NCI-H226 (cell line): ENCODE measurements at places on chromosomes 6 and 20.

DNA sequence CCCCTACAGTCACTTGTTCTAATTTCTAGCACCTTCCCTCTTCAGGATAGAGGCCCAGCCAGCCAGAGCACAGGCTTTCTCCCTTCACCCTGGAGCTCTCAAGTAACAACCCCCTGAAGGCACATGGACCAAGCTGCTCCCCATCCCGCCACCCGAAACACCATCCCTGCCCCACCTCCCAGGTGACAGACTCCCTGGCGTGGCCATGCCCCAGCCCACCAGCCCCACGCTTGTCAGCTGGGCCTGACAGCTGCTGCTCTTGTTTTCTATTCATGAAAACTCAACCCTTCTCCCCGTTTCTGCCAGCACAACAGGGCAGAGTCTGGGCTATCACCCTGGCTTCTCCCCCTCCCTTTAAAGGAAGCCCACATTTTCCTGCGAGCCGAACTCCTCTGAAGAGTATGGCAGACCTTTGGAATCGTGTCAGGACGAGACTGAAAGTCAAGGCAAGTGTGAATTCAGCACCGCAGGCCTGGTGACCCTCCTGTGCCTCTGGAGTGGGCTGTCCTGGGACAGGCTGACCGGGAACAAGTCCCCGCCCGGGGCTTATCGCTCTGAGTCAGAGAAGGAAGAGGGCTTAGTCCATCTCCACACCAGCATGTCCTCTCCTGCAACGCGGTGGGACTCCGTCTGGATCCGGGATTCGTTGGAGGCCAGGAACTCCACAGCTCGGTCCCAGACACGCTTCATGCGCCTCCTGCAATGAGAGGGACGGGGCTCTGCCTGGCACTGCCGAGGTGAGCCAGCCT lies 16.7 kb downstream of the LEMD2 start:
- no peak for DNase-seq

DNA sequence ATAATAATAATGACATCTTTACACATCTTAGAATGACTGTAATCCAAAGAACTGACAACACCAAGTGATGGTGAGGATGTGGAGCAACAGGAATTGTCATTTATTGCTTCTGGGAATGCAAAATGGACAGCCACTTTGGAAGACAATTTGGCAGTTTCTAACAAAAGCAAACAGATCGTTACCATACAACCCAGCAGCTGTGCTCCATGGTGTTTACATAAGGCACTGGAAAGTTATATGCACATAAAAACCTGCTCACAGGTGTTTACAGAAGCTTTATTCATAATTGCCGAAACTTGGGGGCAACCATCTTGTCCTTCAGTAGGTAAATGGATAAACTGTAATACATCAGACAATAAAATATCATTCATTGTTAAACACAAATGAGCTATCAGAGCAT lies 18.3 kb upstream of the ASF1A start:
- no peak for DNase-seq

- no peak for DNase-seq
These were observed 24.0 kb downstream of the IL20RA start for GRCh38 chr6:137020776-137021175.

DNA sequence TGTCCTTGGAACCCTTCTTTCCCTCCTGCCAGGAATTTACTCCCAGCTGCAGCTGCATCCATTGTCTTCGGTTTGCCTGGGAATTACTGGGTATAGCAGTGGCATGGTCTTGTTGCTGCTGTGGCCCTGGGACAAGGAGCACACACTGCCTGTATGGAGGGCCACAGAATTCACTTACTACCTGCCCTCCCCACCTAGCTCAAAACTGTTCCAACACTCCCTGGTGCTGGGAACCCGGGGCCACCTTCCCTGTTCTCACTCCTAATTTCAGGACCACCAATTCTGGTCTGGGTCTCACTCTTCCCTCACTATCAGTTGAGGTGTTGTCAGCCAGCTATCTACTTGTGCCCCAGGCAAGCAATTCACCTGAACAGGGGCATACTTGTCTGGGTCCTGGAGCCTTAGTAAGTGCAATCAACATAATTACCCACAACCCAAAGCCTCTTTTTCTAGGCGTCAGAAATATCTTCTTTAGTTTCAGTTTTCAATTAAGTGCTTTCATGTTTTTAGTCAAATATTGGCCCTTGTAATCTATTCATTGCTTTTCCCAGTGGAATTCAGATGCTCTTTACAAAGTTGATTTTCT lies 47.2 kb downstream of the METTL24 start:
- DNase-seq: no peak

GRCh38 chr20:61789329-61789728 lies 276.4 kb downstream of the TAF4 start:
- DNase-seq: peak; percentile 44

DNA sequence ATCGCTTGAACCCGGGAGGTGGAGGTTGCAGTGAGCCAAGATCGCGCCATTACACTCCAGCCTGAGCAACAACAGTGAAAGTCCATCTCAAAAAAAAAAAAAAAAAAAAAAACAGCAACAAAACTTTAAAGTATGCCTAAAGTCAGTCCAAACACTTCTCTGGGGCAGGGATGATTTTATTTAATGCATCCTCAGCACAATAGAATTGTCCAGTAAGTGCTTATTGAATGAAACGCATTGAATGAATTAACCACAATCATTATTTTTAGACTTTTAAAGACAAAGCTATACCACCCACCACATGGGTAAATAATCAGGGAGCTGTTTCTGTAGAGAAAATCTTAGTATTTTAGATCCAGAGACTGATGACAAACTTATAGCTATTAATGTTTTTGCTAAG lies 16.6 kb upstream of the CTAGE9 start:
- no peak for DNase-seq

DNA sequence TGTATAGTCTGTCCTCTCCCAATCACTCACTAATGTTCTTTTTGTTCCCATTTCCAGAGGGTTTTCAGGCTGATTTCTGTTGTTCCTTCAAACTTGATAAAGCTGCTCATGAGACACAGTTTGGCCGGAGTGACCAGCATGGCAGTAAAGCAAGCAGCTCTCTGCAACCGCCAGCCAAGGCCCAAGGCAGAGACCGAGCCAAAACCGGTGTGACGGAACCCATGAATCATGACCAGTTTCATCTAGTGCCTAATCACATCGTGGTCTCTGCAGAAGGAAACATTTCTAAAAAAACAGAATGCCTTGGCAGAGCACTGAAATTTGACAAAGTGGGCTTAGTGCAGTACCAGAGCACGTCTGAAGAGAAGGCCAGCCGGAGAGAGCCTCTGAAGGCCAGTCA lies 14.8 kb upstream of the RPL7L1 start:
- no peak for DNase-seq

GRCh38 chr6:30500421-30501355 lies 11.4 kb downstream of the HLA-E start:
- peak; percentile 49 for DNase-seq

DNA sequence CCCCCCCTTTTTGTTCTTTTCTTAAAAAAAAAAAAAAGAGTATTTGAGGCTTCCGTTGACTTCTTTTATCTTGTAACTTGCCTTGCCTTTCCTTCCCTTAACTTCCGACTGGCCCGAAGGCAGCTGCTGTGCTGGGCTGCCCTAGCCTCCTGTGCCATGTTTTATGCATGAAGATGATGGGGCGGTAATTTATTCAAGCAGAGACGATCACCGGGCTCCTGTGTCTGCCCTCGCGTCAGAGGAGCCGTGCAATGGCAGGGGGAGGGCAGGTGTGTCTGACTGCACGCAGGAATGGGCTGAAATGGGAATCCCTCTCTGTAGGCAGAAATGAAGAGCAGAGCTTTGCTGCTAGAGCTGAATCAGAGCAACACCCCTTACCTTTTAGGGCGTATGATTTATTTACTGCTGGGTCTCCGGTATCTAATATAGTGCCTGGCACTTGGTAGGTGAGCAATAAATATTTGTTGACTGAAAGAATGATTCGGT lies 106.3 kb upstream of the RIPOR2 start:
- no peak for DNase-seq

DNA sequence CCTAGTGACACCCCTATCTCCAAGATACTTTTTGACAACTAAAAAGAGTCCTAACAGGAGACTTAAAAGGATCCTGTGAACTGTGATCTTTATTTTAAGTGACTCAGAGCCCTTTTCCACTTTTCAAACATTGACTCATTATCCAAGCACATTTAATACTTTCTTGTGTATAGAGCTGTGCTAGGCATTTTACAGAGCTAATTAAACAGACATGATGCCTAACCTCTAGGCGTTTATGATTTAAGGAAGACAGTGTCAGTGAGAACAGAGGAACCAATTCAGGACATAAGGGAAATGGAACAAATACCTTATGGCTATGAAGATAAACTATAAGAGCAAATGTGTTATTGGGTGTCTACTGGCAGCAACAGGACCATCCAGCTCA lies 282.6 kb downstream of the TPBG start:
- DNase-seq: no peak

GRCh38 chr6:165805636-165806035 lies 142.6 kb upstream of the PDE10A start:
- no peak for DNase-seq

- no peak for DNase-seq
These were observed 37.4 kb upstream of the TNFAIP3 start for GRCh38 chr6:137829641-137830083.

DNA sequence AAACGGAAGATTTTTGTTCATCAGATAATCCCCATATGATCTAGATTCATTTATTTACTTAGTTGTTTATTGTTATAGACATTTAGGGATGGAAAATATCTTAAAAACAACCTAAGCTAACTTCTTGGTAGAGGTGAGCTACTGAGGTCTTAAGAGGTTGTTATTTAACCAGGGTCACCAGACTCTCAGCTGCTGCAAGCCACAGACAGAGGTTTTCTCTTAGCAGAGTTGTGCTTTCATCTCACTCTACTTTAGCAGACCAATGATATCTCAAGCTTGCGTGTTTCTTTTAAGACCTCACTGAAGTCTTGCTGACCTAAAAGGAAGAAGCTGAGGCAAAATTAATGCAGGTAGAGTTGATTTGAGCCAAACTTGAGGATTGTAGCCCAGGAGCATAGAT lies 43.6 kb downstream of the NCOA7 start:
- no peak for DNase-seq

GRCh38 chr6:148935705-148936435 lies 189.0 kb downstream of the UST start:
- DNase-seq: peak; percentile 29

- DNase-seq: no peak
These were observed 352.4 kb downstream of the LAMA2 start for GRCh38 chr6:129235167-129236000.

- DNase-seq: no peak
These were observed 159.9 kb downstream of the SOX4 start for GRCh38 chr6:21753241-21754108.

DNA sequence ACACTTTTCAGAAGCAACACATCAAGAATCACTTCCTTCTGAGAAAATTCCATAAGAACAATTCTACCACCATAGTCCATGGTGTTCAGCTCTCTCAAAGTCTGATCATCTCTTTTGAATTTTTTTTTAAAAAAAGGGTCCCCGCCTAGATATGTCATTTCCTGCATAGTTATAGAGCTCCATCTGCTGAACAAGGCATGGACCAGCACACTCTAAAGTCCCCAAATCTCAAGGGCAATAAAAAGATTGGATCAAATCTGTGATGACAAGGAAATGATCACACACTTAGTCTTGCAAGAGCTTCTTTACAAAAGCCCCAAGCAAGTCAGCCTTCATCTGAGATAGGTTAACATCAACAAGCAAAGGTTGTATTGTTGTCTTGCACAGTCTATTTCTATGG lies 100.7 kb upstream of the STMND1 start:
- DNase-seq: no peak

DNA sequence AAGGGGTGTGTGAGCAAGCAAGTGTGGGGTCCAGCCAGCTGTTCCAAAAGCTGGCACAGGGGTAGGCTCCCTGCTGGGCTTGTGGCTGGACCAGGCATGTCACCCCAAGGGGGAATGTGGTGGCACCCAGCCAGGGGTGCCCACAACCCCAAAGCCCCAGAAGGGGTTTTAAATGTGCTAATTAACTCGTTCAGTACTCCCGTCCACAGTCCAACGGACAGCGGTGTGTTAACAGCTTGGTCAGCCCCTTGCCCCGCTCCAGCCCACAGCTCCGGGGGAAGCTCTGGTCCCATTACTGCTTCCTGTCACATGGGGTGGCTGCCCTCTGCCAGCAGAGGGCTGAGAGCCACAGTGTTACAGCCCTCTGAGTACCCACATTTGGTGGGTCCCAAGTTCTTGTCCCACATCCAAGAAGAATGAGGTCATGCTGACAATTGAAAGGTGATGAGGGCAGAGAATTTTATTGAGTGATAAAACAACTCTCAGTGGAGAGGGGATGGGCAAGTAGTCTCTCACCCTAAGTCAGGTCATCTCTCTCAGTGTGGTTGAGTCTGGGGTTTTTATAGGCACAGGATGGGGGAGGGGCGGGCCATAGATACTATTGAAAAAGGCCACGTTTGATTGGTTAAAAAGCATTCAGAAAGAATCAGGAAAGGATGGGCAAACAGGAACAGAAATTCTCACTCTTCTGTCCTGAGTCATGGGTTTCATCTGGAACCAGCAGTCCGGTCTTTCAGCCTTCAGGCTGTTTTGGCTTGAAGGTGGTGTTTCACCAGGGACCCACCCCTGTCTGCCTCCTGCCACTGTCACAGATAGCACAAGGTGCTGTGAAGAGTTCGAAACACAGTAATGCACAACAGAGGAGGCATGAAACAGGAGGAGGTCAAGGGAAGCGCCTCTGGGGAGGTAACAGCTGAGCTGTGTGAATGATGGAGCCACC lies 238.5 kb downstream of the NFATC2 start:
- no peak for DNase-seq

DNA sequence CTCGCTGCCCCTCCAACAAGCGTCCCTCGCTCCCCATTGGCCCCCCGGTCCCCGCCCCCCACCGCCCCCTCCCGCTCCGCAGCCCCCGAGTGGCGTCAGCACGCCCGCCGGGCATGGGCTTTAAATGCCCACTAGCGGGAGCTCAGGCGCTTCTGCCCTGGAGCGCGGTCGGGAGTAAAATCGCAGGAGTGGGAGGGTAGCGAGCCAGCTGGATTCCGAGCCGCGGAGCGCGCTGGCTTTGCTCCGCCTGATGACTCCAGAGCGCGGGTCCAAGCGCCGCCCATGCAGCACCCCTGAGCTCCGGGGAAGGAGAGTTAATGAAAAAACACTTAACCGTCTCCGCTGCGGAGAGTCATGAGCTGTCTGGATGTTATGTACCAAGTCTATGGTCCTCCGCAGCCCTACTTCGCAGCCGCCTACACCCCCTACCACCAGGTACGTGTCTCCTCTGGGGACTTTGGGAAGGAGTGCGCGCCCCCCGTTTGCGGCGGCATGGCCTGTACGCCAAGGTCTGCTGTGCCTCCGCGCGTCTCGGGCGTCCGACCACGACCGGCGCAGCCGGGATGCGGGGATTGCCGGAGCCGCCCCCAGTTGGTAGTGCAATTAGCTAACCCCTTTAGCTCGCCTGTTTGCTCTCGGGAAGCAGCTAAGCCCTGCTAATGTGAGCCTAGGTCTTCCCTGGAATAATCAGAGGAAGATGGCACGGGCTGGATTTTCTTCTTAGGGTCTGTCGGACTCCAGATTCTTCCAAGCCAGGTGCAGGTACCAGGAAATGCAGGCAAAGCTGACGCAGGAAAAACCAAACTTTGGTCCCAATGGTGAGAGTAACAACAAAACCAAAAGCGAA lies at the start of gene VGLL2:
VGLL2 (plus strand) TSS at position 149 of the 847 bp plus-strand sequence; CDS start at position 355, 206 bp downstream.
- DNase-seq: peak; percentile 80

GRCh38 chr6:41286544-41287346 lies at the start of gene TREM1:
Gene TREM1, minus strand, starts transcription at chr6:41286682. Its CDS starts 27 bp downstream, at chr6:41286655.
- DNase-seq: peak; percentile 27
